ENCODE measurements at places on chromosomes 13 and 19.

DNA sequence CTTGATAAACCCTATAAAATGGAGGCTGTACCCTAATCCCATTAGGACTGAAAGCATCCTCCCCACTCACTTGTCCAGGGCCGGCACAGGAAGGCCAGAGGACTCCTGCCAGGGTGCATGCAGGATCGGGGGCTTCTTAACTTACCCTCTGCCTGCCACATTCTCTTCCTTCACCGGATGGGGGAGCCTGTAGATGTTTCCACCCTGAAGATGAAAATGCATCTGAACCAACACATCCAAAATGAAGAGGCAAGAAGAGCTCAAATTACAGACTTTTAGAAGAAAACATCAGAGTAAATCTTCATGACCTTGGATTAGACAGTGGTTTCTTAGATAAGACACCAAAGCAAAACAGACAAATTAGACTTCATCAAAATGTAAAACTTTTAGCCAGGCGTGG lies 25.9 kb upstream of the NAPA start:
- DNase-seq, result no peak

DNA sequence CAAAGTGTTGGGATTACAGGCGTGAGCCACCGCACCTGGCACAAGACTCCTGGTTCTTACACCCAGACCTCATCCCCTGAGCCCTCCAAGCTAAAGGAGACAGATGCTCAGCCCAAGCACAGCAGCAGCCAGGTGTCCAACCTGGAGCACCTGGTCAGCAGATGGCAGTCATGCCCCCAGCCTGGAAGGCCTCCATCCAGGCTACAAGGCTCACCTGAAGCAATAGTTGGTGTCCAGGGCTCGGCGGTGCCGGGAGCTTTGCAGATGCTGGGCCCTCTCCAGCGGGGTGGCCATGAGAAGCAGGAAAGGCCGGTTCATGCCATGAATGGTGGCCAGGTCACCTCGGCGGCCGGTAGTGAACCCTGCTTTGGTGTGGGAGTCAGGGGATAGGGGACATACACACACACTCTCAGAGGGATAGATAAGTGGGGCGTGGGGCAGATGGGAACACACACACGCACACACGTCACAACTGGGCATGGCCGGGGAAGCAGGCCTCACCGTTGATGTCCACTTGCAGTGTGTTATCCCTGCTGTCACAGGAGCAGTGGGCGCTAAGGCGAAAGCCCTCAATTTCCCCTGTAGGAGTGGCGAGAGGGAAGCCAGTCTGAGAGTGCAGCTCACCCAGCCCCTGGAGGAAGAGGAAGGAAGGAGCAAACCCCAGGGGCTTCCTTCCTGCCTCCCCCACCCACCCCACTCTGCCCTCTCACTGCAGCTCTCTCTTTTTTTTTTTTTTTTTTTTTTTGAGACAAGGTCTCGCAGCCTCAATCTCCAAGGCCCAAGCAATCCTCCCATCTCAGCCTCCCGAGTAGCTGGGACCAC lies 11.8 kb downstream of the TGFB1 start:
- peak; percentile 31 for DNase-seq

- peak; percentile 4 for DNase-seq
Observed at GRCh38 chr19:42023121-42023942, 29.3 kb upstream of the ATP1A3 start.

DNA sequence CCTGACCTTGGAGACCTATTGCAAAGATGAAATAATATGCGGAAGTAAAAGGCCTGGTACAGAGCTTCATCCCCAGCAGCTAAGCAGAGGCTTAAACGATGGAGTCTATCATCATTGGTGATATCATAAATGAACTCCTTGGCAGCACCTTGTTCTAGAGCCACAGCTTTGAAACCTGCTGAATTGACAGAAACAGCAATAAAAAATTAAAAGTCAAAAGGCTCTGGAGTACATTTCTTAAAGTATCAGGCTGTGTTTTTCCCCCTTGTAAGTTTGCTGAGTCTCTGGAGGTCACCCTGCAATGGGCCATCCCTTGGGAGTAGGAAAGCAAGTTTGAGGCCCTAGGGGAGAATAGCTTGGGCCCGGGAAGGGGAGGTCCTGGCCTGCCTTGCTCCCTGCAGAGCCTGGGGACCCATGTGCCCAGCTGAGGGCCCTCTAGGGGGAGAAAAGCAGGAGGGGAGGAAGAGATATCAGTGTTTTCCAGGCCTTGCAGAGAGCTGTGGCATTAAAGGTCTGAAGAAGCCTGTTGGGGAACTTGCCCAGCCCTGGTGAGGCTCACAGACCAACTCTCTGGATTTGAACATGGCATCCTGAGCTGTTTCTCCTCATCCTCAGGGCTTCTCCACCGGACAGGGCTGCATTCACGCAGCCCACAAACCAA lies 416.1 kb downstream of the ZNF536 start:
- no peak for DNase-seq

DNA sequence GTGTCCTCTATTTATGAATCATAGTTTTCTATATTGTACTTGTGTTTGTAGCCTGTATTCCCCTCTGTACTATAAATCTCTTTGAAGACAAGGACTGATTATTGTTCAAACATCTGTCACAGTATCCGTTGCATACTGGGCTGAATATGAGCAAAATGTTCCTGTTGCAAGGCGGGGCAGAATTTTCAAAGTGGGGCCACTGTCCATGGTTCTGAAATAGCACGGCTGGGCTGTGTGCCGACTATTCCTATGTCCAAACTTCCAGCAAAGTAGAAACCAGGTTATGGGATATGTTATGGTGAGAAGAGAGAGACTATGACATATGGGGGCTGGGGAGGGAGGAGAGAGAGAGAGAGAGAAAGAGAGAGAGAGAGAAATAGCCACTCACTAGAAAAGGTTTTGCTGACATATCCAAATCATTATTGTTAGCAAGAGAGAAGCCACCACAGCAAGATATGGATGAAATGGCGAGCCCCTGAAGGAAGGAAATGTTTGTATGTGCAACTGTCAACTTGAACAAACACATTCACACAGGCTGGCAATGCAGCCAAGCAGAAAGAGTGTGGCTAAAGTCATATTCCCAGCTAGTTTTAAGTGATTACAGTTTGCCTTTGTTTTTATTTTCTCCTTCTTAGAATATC lies 107.0 kb upstream of the GPR12 start:
- no peak for DNase-seq

- no peak for DNase-seq
Observed at GRCh38 chr13:102856557-102856956, 10.7 kb downstream of the ERCC5 start.

- peak; percentile 42 for DNase-seq
Observed at GRCh38 chr19:2266183-2266993, 10.2 kb upstream of the JSRP1 start.

DNA sequence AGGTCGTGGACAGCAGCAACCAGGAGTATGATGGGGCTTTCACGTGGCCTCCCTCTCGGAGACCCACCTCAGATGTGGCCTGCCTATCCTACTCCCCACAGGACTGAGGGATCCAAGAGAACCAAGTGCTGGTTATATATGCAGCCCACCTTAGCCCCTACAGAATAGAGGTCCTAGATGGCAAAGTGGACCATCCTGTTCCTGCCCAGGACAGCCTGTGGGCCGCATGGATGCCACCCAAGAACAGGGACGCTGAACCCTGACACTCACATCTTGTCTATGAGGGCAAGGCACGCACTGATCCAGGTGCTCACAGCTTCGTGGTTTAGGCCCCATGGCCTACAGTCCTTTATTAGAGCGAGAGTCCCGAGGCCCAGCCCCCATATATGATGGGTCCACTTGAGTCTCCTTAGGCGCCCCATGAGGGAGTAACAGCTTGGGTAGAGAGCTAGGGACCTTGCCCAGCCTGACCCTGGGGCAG lies 1.5 kb upstream of the SLC27A5 start:
- no peak for DNase-seq

GRCh38 chr13:113196970-113197737 lies 11.3 kb downstream of the PCID2 start:
- DNase-seq, result no peak

GRCh38 chr13:26326562-26326961 lies 72.6 kb downstream of the CDK8 start:
- no peak for DNase-seq

DNA sequence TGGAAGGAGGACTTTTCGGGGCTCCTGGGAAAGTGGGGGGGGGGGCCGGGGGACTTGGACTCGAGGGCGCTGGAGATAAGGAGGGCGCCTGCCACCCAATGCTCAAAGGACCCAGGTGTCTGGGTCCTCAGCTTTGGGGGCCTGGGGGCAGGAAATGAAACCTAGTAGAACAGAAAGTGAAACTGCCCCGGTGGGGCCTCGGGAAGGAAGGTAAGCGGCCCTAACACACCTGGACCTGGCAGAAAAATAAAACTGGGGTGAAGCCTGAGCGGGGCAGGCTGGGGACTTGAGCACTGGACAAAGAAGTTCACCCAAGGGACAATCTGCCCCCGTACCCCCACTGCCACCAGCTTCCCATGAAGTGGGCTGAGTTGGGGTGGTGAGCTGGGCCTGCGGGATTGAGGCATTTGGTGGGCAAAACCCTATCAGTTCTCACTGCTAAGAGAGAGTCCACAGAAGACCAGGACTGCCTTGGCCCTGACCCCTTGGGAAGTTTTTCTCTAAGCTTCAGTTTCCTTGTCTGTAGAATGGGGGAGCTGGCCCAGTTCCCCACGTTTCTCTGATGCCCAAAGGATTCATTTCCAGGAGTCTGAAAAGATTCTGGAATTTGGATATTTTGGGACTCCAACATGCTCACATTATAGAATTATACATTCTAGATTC lies 2.3 kb downstream of the PRKD2 start:
- peak; percentile 66 for DNase-seq

- DNase-seq, result peak; percentile 41
Observed at GRCh38 chr13:36819739-36820090, 693 bp downstream of the RFXAP start.

DNA sequence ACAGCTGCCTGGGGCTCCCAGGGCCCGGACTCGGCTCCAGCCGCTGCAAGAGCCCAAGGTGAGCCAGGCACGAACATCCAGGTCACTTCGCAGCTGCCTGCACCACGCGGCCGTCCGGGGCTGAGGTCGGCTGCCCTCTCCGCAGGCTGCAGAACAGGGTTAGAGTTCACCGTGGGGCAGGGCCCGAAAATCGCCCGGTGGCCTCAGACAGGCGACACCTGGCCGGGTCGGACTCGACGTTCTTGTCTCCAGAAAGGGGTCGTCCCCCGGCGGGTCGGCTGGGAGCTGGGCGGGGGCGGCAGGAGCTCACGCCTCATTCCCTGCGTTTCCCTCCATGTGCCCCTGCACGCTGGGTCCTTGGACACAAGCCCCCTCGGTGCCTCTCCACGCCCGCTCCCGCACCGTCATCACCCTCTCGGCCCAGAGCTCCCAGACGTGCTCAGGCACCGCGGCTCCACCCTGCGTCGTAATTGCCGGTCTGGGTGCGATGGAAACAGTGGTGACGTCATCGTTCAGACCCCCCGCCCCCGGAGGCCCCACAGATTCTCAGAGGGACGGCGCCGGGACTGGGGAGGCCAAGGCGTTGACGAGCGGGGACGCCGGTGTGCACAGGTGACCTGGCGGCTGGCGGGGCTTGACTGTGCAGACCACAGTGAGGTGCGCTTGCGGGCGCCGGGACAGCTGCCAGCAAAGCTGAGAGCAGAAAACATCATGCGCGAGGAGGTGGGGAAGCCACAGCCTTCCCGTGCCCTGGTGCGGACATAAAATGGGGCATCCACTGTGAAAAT lies 4.0 kb upstream of the GRIN3B start:
- DNase-seq, result peak; percentile 95

GRCh38 chr19:28883241-28883693 lies 329.7 kb downstream of the UQCRFS1 start:
- DNase-seq, result no peak

DNA sequence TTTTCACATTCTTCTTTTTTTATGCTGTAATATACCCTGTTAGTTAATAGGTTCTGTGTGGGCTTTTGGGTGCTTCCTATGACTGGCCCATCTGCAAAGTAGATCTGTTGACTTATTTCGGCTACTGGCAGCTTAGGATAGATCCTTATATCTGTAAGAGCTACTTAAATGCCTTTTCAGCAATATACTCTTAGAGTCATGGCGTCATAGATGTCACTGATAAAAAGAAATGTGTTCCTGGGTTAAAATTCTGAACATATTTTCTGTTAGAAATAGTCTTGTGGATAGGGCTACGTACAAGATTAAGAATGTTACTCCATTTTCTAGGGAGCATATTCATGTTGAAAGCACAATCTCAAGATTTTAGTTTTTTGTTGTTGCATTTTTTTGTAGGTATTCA lies 4.7 kb downstream of the AKAP11 start:
- DNase-seq, result no peak

- no peak for DNase-seq
Observed at GRCh38 chr19:39310558-39311311, 9.9 kb downstream of the LRFN1 start.

- peak; percentile 83 for DNase-seq
Observed at GRCh38 chr13:26929971-26930730, 169.6 kb upstream of the GPR12 start.

GRCh38 chr13:51879133-51879532 lies 17.4 kb downstream of the CCDC70 start:
- no peak for DNase-seq

- DNase-seq, result no peak
Observed at GRCh38 chr13:23844132-23844531, 45.1 kb downstream of the MIPEP start.

- DNase-seq, result no peak
Observed at GRCh38 chr13:55255236-55255635, 1885.5 kb upstream of the PRR20A start.

DNA sequence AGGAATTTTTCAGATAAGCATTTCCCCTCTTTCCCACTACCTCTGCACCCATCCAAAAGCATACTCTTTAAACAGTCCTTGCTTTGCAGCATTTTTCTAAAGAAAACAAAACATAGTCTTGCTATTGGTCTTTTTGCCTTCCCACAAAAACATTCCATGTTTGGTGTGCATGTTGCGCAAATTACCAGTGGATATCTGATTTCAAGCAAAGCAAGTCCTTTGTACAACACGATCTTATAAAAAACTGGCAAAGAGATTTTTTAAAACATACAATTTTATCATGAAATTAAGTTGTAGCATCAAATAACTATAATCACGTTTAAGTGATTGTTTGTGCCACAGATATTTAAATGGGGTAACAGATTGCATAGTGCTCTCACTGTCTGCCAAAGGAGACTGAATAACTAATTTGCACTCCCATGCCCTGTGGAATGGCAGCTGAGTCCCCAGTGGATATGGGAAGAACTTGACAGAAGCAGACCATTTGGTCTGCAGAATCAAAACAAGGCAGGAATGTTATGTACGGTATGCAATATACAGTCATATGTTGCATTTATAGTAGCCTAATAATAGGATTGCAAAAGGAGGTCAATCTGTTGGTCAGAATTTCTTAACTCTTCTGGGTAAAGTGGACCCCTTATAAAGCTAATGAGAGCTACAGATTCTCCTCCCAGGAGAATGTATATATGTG lies 285.7 kb downstream of the TBC1D4 start:
- DNase-seq, result no peak

- DNase-seq, result no peak
Observed at GRCh38 chr19:30378701-30379100, 6.5 kb downstream of the ZNF536 start.

GRCh38 chr19:35783469-35784434 lies 8.4 kb downstream of the ARHGAP33 start:
- DNase-seq, result no peak

GRCh38 chr13:100680131-100680530 lies 5.5 kb upstream of the TMTC4 start:
- no peak for DNase-seq
